Stimulated activated CD8-positive, alpha-beta memory T cell treated with anti-CD3 and anti-CD28 coated beads, Interleukin-7, amount 100 ng/mL, for 24 hours (primary cell): ENCODE measurements at places on chromosomes 12 and 14.

GRCh38 chr12:51977320-51977753 lies 25.8 kb downstream of the ACVR1B start:
- DNase-seq: no peak

DNA sequence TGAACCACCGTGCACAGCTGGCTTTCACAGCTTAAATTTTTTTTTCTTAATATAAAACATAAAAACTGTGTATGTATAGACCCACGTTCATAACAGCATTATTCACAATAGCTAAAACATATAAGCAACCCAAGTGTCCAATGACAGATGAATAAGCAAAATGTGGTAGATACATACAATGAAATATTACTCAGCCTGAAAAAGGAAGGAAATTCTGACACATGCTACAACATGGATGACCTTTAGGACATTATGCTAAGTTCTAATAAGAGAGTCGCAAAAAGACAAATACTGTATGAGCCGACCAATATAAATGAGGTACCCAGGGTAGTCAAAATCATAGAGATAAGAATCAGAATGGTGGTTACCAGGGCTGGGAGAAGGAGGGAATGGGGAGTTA lies 13.8 kb upstream of the YY1 start:
- DNase-seq: no peak

DNA sequence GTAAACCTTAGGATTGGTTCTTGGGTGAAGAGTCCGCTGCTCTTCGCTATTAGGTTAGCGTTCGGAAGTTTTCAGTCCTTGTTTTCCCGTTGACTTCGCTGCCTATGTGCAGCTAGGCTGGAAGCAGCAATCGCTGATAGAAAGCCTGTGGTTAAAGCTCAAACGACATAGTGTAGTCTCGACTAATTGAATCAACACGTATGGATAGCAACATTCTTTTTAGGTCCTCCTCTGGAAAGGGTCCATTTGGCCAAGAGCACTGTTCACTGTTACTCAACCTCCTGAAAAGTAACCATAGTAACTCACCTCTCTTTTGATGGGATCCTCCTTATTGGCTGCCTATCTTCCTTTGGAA lies 355.5 kb downstream of the SNAPC1 start:
- DNase-seq: no peak

DNA sequence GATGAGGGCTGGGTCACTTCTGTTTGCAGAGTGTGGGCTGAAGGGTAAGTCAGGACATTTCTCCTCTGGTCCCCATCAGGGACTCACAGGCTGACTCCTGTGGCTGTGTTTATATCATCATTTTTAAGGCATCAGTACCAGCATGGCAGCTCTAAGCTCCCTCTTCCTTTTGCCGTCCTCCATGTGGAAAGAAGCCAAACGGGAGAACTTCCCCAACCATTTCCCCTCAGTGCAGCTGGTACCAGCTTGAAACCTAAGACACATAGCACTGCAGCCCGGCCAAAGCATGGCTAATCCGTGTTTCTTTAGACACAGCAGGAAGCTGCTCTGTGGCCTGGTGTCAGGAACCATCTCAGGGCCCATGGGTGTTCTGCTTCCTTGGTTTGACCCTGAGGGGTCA lies 31.9 kb upstream of the ATP2A2 start:
- no peak for DNase-seq

- no peak for DNase-seq
Measured at GRCh38 chr14:76919431-76920330, 93.5 kb downstream of the LRRC74A start.

- no peak for DNase-seq
Measured at GRCh38 chr12:106271575-106272505, 24.0 kb upstream of the CKAP4 start.

DNA sequence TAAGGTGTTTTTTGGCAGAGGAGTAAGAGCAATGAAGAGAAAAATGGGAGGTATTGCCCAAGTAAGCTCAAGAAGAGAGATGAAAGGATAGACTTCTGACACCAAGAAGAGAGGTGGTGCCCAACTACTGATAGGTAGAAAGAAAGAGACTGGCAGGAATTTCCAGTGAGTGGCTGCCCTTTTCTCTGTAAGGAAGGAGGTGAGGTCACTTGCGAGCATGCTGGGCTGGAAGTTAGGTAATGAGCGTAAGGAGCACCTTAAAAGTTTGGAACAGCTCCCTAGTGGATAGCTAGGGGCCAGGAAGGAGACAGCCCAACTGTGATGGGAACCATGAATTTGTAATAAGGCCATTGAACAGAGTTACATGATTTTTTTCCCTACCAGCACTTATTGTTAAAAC lies 127.0 kb downstream of the ANO6 start:
- DNase-seq: no peak

DNA sequence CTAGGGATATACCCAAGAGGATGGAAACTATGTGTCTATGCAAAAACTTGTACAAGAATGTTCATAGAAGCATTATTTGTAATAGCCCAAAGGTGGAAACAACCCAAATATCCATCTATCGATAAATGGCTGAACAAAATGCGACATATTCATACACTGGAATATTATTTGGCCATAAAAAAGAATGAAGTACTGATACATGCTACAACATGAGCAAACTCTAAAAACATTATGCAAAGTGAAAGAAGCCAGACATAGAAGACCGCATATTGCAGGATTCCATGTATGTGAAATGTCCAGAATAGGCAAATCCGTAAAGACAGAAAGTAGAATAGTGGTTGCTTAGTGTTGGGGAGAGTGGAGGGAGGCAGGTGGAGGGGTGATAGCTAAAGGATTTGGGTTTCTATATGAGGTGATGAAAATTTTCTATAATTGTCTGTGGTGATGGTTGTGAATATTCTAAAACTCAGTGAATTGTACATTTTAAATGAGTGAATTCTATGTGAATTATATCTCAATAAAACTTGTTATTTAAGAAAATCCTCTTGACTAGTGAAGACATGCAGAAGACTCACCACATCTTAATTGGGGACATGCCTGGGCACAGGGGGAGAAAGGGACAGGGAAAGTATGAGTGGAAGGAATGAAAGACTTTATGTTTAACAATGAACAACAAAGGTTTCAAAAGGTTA lies 29.8 kb upstream of the SELPLG start:
- DNase-seq: no peak

DNA sequence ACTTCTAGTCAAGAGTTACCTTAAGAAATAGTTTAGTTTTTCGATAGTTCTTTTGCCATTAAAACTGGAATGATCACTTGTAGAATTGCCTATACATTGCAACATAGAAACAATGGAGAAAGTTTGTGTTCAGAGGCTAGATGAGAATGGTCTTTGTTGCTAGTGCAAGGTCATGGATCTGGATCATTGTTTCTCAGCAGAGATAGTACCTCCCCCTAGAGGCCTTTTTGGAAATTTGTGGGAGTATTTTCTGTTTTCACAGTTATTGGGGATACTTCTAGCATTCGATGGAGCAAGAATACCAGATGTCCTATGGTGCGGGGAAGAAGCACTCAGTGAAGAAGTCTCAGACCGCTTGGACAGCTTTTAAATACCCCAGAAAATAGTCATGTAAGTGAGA lies 138.8 kb upstream of the HMGA2 start:
- no peak for DNase-seq

DNA sequence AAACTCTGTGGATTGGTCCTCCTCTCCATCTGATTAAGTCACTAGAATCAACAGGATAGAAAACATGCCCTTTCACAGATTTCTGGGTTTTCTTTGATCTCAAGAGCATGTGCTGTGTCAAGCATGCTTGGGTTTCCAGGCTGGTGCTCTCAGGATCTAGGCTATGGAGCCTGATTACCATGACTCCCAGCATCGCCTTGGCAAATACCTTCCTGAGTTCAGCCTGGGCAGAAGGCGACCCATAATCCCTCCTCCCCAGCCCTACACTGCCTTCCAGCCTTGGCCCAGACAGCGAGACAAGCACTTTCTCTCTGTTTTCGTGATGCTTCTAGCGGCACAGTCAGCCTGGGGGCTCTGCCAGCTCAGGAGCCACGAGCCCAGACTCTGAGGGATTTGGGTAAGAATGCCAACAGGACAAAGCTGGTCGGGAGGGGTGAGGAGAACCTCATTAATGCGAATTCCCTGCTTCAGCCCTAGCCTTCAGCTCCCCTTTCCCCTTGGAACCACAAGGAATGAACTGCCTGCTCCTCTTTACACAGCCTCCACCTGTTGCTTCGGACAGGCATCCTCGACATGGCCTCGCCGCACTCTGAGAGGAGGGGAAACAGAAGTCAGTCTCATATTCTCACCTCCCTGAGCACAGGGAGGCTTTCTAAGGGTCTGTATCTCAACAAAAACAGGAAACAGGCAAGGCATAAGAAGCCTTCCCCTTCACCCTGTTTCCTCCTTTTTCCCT lies 227.1 kb downstream of the MSRB3 start:
- DNase-seq: no peak

DNA sequence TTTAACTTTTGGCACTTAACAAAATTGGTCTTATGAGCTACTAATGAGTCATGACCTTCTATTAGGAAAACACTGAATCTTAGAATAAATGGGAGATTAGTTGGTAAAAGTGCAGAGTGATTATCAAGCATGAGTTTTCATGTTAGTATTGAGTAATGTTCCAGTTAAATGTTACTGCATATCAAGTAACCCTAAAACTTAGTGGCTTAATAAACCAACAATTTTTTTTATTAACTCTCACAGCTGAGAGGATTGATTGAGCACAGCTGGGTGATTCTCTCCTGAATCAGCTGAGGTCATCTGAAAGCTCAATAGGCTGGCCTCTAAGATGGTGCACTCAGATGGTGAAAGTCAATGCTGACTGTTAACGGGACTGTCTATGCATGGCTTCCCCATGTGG lies 248.6 kb downstream of the BCL11B start:
- DNase-seq: no peak

GRCh38 chr14:103302966-103303365 lies 31.1 kb upstream of the EIF5 start:
- no peak for DNase-seq

GRCh38 chr12:86376052-86376451 lies 119.9 kb upstream of the MGAT4C start:
- no peak for DNase-seq

GRCh38 chr14:31414190-31414833 lies 6.0 kb downstream of the HEATR5A start:
- no peak for DNase-seq

DNA sequence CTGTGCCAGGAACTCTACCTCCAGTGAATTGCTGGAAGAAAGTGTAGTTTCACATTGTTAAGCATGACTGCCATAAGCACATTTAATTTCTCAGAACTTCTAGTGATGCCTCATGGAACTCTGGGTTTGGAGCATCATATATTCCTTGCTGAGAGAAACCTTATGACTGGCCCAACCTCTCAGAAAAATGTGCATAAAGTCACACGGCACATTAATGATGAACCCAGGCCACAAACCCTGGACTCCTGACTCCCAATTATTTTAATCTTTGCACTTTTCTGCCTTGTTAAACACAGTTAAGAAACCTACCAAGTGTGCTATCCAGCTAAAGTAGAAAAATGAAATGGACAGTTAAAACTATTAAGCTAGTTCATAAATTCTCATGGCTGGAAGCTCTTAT lies 5.6 kb downstream of the TCP11L2 start:
- DNase-seq: no peak

DNA sequence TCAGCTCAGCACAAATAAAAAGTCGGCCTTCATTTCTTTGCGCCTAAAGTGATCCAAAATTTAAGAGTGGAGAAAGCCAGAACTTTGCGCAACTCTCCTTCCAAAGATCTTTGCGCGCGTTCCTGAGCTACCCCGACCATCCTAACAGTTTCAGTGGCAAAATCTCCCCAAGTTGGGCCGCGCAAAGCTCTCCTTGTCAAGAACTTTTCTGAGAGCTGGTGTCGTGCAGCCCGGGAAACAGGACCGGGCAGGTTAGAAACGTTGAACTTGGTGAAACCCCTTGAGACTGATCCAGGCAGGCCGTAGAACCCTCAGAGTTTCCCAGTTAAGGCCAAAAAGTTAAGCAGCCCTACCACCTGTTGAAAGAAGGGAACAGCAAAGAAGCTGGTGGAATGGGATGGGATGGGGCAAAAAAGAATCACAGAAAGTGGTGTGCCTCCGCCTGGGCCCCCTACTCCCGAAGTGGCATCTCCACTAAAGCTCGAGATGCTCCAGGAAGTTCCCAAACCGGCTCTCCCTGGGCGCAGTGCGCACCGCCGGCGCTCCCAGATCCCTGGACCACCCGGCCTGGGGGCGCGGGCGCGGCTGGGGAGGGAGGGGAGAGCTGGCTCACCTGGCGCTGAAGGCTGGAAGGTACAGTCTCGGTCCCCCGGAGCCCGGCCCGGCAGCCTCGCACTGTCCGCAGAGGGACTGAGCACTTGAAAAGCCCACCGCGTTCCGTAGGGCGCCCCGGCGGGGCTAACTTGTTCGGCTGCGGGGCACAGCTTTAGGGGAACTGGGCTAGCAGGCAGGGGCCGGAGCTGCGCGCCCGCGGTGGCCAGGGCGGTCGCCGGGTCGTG lies 768 bp downstream of the DBX2 start:
- no peak for DNase-seq

- no peak for DNase-seq
Measured at GRCh38 chr12:9754099-9754927, 6.4 kb downstream of the CD69 start.

- no peak for DNase-seq
Measured at GRCh38 chr12:3537719-3538465, 46.9 kb downstream of the PRMT8 start.

DNA sequence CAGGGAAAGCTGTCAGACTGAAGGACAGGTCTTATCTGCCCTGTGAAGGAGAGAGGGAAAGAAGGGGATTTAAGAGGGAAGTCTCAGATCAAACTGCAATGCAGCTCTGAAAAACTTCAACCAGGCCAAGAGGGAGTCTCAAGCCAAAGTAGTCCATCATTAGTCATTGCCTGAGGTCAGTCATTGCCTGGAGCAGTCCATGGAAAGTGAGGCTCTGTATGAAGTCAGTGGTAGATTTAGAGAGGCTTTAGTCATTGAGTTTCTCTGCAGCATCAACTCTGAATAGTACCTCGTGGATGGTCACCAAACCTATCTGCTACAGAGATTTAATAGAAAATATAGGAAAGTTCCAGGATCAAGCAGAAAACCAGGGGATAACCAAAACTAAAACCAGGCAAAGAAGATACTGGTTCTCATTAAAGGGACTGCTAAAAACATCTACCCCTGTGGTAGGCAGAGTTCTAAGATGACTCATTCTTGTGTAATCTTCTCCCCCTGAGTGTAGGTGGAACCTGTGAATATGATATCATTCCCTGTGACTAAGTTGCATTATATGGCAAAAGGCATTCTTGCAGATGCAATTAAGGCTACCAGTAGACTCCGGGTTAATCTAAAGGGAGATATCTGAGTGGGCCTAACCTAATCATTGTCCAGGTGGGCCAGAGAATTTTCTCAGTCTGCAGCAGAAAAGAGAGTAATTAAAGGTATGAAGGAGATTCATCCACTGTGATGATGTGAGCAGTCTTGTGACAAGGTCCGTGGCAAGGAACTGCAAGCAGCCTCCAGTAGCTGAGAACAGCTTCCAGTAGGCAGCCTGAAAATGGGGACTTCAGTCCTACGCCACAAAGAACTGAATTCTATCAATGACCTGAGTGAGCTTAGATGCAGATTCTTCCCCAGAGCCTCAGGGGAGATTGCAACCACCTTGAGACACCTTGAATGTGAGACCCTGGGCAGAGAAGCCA lies 123.1 kb downstream of the GALC start:
- no peak for DNase-seq

- DNase-seq: no peak
Measured at GRCh38 chr14:35319509-35319908, 27.3 kb downstream of the PSMA6 start.
